ENCODE measurements at places on chromosomes 5 and 9.

- no peak for DNase-seq
These were observed 71.1 kb upstream of the IL17B start for GRCh38 chr5:149450199-149450598.

- DNase-seq: no peak
These were observed 35.4 kb upstream of the ADAM19 start for GRCh38 chr5:157610990-157611389.

GRCh38 chr5:56827049-56827448 is 11.7 kb downstream of the MAP3K1 start:
- no peak for DNase-seq

DNA sequence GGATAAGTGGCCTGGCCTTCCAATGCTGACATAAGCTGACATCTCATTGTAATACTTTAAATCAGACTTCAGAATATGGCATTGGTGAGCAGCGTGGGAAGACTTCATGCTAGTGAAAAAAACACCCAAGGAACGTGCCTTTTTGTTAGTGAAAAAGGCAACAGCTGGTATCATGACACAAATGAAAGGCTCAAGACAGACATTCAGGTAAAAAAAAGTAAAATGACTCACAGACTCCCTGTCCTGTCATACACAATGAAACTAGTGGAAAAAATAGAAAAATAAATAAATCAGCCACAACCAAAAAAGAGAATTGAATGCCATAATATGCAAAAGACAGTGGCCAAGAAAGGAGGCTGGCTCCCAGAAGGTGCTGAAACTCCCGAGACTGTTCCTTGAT is 24.4 kb upstream of the PPP1R2B start:
- no peak for DNase-seq

GRCh38 chr5:87210743-87211142 is 56.9 kb upstream of the RASA1 start:
- DNase-seq: no peak

- no peak for DNase-seq
These were observed 105.7 kb upstream of the ZNF618 start for GRCh38 chr9:113770396-113770795.

- no peak for DNase-seq
These were observed 198.9 kb downstream of the NXNL2 start for GRCh38 chr9:88733651-88734421.

DNA sequence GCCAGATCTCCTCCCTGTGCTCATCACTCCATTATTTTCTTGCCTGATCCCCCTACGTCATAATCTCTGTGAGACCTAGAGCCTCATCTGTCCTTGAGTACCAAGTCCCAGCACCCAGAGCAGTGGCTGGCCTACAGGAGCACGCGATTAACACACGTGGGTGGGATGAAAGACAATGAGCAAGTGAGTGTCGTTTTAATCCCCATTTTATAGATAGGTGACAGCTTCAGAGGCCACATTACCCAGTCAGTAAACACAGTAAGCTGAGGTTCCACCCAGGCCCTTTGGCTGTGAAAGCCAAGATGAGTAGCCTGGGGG is 17.3 kb downstream of the TRUB2 start:
- no peak for DNase-seq

- DNase-seq: no peak
These were observed 343.4 kb downstream of the ARHGEF28 start for GRCh38 chr5:73969195-73970036.

- DNase-seq: no peak
These were observed 122.0 kb downstream of the PAPPA start for GRCh38 chr9:116275418-116276195.

- DNase-seq: no peak
These were observed 11.1 kb downstream of the PRELID2 start for GRCh38 chr5:145824040-145824439.

DNA sequence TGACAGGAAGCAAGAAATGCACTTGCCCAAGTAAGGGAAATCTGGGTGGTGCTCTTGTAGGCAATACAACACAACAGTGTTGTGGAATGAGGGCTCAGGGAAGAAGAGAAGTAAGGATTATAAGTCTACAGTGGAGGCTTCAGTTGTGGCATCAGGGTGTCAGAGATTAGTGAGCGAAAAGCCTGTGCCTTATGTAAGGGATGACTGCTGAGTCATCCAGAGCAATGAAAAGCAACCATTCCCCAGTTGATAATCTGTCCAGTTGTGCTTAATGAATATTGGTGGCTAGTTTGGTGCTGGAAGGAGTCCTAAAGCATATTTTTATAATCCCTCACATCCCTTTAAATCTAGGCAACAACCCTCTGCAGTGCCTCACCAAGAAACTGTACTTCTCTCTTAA is 42.0 kb downstream of the FBXO38 start:
- DNase-seq: no peak

DNA sequence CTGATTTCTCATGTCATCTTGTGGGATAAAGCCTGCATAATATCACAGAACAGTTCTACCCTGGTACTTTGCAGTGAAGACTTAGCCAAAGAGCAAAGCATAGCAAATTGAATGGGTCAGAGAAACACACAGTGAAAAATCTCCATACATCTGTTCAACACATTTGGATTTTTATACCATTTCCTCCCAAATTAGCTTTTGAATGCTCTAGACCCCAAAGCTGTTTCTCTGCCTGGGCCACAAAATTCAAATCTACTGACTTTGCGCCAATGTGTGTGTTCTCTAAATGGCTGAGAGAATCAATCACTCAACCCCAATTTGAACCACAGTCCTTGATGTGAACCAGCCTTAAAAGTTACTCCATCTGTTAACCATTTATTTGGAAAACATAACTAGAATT is 236.9 kb upstream of the NFIL3 start:
- no peak for DNase-seq

- no peak for DNase-seq
These were observed 12.0 kb upstream of the DAP start for GRCh38 chr5:10772901-10773585.

GRCh38 chr9:133274236-133275104 is 531 bp downstream of the ABO start:
- no peak for DNase-seq

GRCh38 chr5:89930591-89931392 is 478.8 kb downstream of the CETN3 start:
- no peak for DNase-seq

DNA sequence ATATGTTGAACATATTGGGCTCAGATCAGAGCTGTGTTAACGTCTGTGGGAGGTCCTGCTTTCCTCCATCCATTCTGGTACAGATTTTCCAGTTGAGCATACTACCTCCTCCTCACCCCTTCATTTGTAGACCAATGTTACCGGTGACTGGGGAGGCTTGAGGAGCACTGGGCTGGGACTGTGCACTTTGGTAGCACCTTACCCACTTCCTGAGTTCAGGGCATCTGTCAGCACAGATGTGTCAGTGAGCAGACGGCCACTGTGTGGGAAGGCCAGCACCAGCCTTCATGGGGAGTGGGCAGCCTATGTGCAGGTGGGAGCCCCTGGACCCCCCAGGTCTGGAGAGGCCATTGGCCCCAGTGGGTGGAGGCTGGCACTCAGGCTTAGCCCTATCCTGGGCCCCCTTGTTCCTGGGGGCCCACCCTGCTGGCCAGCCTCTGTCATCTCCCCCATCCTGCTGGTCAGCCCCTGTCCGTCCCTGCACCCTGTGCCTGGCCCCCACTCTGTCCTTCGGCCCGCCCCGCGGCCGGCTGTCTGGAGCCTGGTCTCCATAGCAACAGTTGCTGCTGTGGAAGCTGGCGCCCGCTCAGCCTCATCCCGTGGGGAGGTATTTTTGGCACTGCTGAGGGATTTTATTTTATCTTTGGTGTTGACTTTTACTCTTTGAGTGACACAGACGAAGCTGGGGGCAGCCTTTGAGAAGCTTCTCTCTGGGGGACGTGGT is 21.3 kb downstream of the WNK2 start:
- no peak for DNase-seq

DNA sequence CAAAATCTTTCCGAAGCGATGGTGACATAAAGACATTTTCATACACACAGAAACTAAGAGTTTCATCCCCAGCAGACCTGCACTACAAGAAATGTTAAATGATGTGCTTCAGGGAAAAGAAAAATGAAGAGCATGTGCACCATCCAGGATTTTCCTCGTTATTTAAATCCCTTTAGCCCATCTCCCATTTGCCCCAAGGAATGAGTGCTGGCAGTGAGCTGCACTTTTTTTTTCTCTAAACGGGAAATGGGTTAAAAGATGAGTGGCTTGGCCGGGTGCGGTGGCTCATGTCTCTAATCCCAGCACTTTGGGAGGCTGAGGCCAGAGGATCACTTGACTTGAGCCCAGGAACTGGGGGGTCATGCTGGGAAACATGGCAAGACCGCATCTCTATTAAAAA is 6.8 kb upstream of the LRRC14B start:
- DNase-seq: no peak

DNA sequence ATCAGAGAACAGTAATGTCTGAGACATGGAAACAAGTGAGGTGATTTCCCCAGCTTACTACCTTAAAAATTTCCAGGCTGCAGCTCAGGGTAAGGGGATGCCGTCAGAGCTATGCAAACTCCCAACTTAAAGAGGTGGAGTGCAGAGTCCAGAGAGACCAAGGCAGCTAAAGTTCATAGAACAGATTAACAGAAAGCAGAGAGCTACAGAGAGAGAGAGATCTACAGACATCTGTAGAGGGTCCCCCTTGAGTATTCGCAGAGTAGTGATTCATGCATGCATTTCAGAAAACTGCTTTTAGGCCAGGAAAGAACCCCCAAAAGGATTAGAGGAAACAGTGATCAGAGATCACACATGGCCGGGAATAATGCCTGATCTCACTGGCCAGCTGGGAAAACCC is 306.2 kb upstream of the PUM3 start:
- DNase-seq: no peak

- peak; percentile 1 for DNase-seq
These were observed 1917.9 kb downstream of the EFNA5 start for GRCh38 chr5:105752801-105753200.

DNA sequence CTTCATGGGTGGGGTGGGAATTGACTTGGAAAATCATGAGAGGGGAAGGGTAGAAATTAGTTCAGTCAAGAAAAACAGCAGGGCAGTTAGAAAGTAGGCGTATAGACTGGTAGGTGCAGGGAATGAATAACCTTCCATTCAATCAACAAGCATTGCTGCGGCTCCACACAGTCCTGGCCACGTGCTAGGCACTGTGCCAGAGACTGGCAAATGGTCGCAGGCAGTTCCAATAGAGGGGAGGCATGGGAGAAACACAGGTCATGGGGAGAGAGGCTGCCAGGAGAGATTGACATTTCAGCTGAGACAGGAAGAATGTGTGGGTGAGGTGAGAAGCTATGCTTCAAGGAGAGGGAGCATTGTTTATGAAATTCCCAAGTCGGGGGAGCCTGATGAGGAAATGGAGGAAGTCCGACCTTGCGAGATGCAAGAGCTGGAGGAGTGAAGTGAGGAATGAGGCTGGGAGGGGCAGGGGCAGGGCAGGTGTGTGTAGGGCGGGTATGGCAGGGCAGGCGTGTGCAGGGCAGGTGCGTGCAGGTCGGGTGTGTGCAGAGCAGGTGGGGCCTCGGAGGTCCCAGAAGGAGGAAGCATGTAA is 54.4 kb upstream of the PPARGC1B start:
- no peak for DNase-seq

GRCh38 chr5:179044765-179045164 is 15.4 kb upstream of the ZNF354C start:
- DNase-seq: no peak

DNA sequence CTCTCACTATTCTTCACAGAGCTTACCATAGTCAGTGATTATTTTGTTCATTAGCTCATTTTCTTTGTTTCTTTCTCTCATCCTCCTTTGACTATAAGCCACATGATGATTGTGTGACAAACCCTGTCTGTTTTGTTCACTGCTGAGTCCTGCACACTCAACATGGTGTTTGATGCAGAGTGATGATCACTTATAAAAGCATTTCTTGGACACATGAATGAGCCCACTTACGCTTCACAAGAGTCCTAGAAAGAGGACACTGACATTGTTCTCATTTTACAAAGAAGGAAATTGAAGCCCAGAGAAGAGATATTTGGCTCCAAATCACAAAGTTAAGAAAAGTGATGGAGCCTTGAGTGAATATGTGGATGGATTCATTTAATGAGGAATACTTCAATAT is 13.4 kb downstream of the ABLIM3 start:
- no peak for DNase-seq

DNA sequence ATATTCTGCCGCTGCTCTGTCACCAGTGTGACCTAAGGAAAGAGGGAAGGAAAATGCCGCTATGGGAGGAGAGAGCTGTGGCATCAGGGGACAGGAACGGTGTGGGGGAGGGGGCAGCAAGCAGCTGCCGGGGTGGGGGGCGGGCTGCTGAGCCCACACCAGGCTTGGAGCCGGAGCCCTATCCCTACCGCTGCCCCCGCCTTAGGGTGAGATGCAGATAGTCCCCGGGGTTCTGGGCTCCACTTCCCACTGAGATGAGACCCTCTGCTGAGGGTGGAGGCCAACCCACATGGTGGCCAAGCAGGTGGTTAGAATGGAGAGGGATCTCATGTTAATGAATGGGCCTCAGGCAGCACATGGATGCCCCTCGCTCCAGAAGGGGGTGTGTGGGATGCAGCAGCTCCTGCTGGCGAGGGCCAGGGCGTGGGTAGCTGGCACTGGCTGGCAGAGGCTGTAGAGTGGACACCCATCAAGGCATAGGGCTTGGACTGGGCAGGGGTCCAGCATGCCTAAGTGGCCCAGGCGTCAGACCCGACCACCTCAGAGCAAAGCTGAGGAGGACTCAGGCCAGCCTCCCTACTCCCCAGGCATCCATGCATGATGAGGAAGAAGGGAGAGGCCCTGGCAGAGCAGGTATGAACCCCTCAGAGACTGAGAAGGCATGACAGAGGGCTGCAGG is 131.5 kb downstream of the ZNF354C start:
- no peak for DNase-seq

GRCh38 chr9:95103871-95104580 is 213.5 kb downstream of the FANCC start:
- peak; percentile 77 for DNase-seq

GRCh38 chr9:120909904-120910303 is 16.7 kb downstream of the TRAF1 start:
- DNase-seq: no peak

- no peak for DNase-seq
These were observed 35.3 kb downstream of the SNX24 start for GRCh38 chr5:122880749-122881148.
